ENCODE measurements at places on chromosomes 1 and 21.

DNA sequence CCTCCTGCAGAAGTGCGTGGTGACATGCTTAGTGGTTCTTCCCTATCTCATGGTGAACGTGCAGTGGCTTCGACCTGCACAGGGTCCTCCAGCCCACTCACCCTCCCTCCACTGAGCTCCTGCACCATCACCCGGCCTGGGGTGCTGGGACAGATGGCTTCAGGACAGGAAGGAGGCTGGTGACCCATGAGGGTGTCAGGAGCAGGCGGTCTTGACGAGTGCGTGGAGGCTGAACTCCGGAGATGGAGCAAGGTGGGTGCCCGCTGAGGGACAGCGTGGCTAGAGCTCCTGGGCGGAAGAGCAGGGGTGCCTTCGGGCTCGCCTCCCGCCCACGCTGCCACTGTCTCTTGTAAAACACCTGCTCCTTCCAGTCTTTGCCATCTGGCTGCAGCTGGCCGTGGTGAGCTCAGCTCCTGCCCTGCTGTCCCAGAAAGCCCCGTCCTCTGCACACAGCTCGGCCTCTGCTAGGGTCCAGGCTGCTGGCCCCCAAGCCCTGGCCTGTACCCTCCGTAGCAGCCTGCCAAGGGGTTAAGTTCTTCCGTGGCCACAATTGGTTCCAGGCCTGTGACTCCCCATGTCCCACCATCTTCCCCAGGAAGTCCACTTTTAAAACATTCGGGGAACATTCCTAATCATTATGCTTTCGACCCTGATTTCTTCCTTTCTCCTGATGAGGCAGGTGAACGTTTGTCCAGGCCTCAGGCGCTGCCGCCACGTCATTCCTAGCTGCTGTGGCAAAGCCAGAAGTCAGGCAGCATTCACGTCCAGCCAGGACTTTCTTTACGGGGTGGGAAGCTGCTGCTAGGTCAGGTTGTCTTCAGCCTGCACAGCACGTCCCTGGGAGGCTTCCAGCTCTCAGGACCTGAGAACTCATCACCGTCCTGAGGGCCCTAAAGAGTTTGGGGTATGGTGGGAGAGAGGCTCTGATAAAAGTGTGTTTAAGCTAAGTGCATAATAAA lies 8.1 kb downstream of the KRTAP10-1 start:
- DNase-seq = no peak

DNA sequence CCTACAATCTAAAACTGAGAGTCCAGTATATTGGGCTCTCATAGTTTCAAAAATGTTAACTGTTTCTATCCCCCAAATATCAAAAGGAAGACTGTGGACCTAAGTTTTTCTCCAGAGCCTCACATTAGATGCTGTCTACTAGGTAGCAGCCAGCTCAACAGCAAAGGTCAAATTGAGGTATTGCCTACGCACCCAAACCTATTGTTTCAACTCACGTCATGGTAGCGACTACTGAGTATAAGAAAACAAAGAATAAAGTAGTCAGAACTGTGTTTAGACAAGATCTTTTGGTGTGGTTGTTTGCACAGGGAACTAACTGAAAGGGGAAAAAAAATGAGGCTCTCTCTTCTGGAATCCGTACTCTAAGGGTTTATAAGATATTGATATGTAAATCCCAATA lies 173.2 kb downstream of the LBR start:
- DNase-seq = no peak

DNA sequence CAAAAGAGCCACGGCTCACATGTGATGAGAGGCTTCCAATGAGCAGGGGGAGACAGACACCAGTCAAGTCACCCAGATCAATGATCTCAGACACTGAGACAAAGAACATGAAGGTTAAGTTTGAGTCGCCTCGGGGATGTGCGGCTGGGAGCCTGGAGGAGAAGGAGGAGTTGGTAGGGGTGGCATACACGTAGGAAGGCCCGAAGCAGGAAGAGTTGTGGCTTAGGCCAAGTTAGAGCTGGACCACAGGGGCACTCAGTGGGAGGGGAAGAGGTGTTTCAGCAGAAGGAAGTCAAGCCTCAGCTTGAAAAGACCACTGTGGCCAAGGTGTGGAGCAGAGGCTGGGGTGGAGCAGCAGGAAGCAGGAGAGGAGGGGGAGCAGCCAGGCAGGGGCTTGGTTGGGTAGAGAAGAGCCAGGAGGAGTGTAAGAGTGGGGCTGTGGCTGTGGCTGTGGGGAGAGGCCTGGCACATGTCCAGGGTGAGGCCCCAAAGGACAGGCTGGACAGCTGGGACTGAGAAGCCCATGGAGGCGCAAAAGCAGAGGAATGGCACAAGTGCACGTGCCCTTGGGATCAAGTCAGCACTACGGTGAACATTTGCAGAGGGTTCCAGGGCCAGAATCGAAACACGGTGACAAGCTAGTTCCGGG lies 27.6 kb downstream of the CTNNBIP1 start:
- no peak for DNase-seq

DNA sequence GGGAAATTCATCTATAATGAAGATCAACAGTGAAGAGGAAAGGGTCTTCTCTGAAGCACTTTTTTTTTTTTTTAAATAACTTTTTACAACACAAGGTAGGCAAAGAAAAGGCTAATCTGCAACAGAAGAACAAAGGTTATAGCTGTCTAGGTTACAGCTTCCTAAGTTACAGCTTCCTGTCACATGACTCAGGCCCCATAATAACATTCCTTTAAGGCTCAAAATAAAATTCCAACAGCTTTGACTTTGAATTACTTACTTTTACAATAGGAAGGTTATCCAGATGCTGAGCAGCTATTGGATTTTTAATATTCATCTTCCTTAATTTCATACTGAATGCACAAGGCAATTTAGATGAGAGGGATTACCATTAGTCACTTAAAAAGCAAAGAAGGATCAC lies 40.4 kb upstream of the TMEM61 start:
- no peak for DNase-seq

GRCh38 chr1:36273024-36273423 lies 33.1 kb upstream of the SH3D21 start:
- no peak for DNase-seq

- DNase-seq = no peak
Observed at GRCh38 chr1:45908611-45909140, 105.3 kb downstream of the MAST2 start.

DNA sequence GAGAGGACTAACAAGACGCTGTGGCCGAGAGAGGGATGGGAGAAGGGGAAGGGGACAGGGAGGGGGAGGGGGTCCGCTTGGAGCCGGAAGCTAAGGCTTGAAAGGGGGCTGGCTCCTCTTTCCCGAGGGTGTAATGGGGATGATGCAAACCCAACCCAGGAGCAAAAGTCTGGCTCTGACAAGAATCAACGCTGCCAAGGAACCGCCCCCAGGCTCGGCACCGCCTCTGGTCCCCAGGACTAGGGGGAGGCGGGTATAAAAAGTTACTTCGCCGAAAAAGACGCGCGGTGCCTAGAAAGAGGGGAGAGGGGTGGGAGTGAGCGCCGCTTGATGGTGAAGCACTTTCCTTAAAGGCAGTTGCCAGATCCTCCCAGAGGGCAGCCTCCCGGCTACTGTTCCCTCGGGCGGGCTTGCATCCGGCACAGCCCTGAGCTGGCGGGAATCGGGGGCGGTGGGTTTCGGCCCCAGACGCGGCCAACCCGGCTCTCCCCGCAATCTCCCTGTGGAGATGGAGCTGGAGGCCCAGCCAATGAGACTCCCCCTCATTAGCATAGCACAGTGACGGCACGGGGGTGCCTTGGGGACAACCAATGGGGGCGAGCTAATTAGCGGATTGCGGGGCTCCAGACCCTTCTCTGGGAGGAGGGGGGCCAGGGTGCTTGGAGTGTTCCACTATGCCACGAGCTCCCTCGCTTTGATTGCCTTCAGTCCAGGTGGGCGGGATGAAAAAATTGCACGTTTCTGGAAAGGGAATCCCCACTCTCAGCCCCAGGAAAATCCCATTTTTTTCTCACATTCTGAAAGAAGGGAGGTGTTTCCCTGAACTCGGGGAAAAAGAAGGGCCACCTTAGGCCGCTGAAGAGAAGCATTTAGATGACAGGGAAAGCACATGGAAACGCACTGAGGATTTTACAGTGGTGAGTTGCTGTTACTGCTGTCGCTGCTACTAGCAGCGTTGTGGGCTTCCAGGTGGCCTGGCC lies at the start of gene KCNT2:
TSS of gene KCNT2 (minus strand) at position 51 of the 980 bp plus-strand sequence. CDS start 131 bp downstream, outside the sequence.
- no peak for DNase-seq

DNA sequence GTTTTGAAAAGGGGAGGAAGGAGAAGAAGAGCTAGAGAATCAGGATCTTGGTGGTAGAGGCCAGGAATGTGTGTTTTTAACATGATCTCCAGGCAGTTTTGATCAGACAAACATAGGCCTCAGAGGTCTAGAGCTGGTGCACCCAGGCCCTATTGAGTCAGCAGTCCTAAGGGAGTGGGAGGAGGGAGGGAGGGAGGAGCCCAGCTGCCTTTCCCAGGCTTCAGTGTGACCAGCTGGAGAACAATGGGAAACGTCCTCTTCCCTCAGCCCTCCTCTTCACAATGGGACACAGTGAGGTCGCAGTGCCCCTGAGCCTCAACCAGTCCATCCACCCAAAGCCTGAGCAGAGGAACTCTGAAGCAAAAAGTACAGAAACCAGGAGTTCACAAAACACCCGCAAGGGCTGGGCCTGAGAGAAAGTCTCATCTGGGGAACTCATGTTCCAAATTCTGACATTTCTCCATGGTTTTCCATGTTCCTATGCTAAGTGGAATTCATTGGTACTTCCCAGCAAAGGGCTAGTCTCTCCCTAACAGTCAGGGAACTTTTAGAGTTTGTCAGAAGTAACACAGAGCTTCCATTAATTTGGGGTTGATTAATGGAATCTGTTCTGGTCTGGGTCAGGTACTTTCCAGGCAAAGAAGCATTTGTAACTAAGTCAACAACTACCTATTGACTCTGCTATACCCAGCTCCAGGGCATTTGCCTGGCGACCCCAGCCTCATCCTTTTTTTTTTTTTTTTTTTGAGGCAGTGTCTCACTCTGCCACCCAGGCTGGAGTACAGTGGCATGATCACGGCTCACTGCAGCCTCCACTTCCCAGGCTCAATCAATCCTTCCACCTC lies 37.5 kb downstream of the ELAPOR1 start:
- DNase-seq = no peak

DNA sequence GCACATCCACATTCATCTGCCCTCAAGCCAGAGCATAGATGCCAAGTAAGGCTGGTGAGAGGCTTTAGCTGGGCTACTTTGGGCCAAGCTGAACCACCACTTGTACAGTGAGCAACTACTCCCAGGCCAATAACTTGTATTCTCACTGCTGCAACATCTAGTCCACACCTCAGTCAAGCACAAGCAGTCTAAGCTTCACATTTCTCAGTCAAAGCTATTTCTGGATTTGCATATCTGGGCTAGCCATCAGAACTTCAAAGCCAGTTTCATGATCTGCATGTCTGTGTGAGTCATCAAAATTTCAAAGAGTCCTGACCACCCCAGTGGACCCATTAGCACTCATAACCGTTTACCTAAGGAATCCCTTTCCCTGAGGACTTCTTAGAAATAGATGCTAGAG lies 77.7 kb upstream of the DIRAS3 start:
- DNase-seq = no peak

- no peak for DNase-seq
Observed at GRCh38 chr1:94614996-94615395, 73.4 kb upstream of the F3 start.

DNA sequence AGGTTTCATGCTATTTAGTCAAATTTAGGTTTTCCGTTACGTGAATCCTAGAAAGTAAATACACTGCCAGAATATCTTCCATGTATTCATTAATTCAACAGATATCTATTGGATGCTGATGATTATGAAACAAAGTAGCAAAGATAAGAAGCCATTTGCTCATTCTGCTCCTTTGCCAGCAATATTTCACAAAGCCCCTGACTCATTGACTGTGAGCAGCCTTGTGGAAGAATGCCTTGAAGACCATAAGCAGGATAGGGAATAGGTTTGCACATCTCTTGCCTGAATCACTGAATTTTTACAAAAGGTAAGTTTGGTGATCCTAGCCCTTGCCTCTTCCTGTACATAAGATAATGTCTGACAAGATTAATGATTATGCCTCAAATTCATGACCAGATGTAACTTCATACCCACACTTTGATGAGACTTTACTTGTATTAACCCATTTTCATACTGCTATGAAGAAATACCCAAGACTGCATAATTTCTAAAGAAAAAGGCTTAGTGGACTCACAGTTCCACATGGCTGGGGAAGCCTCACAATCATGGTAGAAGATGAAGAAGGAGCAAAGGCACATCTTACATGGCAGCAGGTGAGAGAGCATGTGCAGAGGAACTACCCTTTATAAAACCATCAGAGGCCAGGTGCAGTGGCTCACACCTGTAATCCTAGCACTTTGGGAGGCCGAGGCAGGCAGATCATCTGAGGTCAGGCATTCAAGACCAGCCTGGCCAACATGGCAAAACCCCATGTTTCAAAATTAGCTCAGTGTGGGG lies 1.6 kb upstream of the PIGK start:
- no peak for DNase-seq

- no peak for DNase-seq
Observed at GRCh38 chr1:1211541-1212441, 2.2 kb downstream of the TNFRSF4 start.

DNA sequence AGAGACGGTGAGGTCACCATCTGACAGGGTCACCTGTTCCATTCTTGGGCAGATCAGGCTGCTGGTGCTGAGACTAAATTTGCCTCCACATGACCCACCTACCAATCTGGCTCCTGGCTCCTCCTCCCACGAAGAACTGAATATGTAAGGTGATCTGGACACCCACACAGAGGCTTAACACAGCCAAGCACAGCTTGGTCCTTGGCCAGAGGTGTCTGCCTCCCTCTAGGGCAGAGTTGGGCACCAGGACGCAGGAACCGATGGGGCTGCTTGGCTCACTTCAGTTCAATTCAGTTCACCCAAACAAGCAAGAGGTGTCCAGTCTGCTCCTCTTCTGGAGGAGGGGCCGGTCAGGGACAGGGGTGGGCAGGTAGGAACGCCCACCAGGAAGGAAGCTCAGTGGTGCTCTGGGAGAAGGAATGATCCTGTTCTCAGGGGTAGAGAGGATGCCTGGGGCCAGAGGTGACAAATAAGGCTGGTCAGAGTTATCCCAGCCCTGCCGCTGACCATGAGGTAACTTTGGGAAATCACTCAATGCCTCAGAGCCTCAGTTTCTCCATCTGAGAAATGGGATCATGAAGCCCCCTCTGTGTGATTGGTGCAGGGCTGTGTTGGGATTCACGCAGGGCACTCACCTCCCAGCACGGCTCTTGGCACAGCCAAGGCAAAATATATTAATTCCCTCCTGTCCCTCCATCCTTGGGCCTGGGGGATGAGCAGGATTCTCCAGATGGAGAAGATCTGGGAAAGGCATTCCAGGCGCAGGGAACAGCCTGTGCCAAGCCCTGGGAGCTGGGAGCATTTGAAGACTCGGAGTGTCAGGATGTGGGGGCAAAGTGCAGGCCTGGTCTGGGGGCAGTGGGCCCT lies 284.5 kb downstream of the PTPRU start:
- DNase-seq = no peak
